ENCODE measurements at places on chromosomes 12 and 14. TPM values are rescaled to one million over a fixed set of nuclear protein-coding genes. Genes with fewer than 3 reads are reported as not detected.
A peak's percentile ranks its signal among the peaks of the same experiment; 100 is the strongest.

GRCh38 chr12:104219908-104220404 is 4.4 kb downstream of the TXNRD1 start:
- DNase-seq, result no peak

DNA sequence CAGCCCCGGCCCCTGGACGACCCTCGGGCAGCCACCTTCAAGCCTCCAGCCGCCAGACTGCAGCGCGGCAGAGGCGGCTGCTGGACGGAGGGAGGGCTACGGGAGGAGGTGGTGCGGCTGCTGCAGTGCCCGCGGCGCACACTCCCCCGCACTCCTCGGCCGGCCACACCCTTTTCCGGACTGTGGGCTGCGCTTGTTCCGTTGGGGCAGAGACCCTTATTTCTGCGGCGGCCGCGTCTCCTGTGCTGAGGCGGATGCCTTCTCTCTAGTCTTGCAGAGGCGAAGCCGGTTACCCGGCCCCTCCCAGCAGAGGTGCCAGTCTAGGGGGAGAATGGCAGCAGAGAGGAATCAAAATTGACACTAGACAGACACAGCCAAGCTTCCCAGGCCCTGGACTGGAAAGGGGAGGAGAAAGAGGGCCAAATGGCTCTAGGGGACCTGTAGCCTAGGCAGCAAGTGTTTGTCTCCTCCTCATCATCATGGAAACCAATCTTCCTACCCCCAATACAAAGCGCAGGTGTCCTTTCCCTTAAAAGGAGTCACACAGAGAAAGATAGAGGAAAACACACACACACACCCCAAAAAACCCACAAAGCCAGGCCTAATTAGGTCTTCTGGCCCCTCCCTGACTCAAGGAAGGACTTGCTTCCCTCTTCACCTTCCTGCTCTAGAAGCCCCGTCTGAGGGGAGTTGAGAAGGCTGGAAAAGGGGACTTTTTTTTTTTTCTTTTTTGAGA is 1.3 kb downstream of the ESYT1 start:
- DNase-seq, result peak; percentile 81

DNA sequence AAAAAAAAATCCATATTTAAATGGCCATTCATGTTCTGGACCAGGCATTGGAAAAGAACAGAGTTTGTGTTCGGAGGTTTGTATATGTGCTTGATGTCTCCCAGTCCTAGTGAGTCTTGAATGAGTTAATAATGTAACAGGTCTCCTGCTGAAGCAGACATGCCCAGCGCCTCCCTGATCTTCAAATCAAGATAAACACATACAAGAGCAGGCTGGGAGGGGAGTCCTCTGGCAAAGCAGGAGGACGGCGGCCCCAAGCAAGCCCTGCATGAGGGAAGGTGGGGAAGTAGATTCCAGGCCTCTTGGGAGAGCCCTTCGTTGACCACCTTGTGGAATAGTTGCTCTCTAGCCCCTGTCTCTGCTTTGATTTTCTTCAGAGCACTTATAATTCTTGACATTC is 156.3 kb downstream of the ZFP36L1 start:
- DNase-seq, result no peak

- DNase-seq, result no peak
Observed at GRCh38 chr14:105765893-105766614, 239.7 kb downstream of the TMEM121 start.

DNA sequence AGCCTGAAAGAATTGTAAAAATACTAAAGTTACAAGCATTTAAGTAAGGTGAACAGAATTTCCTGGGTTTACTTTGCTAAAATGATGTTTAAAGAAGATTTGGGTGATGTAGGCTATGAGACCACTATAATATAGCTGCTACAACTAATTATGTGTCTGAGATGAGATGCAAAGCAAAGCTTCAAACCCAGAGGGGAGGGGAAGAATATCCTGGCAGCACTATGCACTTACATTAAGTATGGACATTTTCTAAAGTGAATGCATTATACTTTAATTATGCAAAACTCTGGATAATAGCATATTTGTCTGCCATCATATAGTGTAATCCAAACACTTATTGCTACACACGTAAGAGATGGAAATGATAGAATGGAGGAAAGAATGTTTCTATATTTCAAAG is 1003.7 kb downstream of the GALC start:
- no peak for DNase-seq

DNA sequence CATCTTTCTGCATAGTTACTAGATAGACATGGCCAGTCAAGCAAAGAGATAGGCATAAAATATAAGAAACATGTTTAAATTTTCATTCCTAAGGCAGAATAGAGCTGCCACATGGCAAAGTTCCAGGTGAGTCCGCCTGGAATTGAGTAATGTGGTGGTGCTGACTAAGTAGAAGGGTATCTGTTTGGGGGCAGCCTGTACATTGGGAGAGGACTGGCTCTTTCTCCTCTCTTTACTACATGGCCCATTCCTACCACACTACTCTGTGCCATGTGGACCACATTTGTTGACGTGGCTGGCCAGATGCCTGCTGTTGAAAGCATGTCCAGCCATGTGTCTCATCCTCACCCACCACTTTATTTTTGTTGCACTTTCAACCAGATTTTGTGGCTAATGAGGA is 354.0 kb downstream of the ETNK1 start:
- no peak for DNase-seq

DNA sequence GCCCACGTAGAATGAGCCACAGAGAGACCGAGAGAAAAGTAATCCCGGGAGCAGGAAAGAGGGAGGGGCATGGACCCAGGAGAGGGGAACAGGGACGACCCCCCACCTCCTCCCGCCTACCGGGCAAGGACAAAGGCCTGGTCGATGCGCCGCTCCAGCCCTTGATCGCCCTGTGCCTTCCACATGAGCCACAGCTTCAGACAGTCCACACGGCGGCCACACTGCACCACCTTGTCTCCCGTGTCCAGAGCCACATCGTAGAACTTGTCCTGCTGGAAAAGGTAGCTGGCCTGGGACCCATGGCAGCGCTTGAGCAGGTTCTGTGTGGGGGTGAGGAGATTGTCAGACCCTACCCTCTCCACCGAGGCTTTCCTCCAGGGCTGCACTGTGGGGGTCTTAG is 20.5 kb upstream of the ZNF740 start:
- DNase-seq, result no peak

DNA sequence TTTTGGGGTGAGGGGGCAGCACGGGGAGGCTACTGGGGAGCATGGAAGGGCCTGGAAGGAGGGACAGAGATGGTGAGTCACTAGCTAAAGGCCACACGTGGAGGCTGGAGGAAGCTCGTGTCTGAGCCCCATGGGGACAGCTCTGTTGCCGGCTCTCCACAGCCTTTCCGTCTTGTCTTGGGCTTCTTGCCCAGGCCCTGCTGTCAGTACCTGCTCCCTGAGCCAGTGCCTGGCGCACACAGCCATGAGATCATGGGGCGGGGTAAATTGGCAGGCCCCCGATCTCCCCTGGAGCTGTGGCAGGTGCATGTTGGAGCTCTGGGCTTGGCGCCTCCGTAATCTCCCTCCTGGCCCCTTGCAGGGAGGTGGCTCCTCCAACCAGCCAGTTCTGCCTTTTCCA is 16.1 kb upstream of the KRT80 start:
- DNase-seq, result no peak

DNA sequence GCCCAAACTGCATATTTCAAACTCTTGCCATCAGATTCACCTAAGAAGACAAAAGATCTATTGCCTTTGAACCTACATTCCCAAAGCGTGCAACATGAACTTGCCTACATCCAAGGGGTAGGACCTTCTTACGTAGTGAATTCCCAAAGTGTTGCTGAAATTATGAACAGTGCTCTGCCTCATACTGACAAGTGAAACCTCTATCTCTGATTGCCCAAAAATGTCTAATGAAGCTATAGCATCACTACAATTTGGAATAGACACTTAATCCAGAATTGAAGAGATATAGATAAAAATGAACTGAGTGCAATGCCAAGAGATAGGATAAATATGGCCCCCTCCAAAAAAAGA is 31.1 kb downstream of the CLEC2D start:
- no peak for DNase-seq

DNA sequence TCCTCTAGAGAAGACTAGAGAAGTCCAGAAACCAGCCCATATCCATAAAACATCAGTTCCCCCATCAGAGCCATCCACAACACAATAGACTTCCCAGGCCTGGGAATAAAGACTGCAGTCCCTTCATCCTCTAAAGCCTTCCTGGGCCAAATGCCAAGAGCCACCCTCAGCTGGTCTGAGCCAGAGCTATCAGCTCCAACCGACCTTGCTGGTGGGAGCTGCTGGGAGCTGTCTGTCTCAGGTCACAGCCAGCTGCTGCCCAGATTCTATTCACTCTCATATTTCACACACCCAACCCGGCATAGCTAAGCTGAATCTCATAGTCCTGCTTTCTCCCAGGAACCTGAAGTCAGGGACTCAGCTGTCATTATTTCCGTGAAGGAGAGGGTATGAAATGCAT is 10.9 kb upstream of the TFCP2 start:
- DNase-seq, result no peak

GRCh38 chr12:15856097-15856982 is 25.8 kb upstream of the STRAP start:
- DNase-seq, result no peak

DNA sequence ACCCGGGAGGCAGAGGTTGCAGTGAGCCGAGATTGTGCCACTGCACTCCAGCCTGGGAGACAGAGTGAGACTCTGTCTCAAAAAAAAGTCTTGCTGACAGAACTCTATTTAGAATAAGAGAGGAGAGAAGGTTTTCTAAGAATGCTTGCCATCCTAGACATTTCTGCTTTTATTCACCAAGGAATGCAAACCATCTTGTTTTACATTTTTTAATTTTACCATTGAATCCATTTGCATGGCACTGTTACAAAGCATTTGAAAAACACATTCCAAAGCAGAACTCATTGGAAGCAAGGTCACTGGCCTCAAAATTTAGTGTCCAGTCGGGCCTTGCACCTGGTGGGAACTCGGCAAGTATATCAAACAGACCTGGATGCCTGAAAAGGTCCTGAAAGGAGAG is 44.2 kb upstream of the RASSF3 start:
- no peak for DNase-seq

DNA sequence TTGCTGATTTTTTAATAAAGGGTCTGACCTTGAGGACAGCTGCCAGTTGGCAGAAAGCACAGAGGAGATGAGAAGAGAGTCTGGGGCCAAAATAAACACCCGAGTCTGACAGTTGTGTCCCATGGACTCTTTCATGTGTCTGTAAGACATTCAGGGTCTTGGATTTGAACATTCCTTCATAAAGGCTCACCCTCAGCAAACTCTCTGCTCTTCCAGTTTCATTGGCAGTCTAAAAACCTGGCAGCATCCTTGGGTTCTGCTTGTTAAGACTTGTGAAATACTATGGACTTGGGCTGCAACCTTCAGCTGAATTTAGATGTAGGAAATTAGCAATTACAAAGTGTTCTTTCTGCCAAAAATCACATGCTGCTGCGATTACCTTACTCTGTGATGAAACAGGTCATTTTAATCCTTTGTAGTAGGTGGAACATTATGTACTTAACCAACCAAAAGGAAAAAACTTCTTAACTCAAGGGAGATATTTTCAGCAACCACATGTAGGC is 32.0 kb upstream of the LMNTD1 start:
- no peak for DNase-seq

DNA sequence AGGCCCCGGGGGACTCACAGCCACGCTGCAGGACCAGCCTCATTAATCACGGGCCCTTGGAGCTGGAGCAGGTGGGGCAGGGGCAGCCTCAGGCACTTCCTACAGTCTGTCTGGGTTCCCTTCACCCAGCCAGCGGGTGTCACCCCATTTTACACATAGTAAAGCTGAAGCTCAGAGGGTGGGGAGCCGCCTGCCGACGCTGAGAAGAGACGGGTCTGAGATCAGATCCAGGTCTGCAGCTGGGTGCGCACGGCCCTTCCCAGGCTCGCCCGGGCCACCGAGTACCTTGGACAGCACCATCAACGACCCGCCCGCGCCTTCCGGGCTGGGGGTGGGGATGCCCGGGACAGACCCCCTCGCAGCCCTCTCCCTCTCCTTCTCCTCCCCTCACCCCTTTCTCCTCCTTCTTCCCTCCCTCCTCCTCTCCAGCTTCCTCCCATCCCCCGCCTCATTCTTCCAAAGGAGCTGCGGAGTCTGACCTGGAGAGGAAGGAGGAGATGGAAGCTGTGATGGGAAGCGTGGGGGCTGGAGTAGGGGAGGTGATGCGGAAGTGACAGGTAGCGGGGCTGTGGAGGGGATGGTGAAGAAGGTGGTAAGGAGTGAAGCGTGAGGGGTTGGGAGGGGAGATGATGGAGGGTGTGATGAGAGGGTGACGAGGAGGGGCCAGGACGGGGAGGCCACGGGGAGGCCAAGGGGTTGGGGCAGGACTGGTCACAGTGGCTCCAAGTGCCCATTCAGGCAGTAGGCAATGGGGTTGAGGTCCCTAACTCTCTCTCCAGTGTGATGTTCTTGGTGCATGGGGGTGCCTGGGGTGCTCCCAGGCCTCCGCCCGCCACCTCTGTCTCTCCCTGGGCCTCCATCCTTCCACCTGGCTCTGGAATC is 8.8 kb downstream of the DTX1 start:
- peak; percentile 85 for DNase-seq

DNA sequence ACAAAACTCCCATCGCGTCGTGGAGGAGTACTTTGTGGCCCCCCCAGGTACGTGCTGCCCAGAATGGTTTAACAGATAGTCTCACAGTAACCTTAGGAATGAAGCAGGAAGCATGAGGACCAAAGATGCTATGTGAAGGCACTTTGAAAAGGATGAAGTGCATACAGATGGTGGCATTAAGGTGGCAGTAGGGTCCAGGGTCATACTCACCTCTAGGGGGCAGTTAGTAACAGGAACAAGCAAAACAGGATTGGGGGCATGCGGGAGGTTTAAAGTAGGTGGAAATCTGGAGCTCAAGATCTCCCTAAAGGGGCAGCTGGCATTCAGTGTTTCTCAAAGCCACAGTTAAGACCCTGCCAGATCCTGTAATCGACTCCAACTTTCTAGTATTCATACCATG is 10.9 kb downstream of the GATC start:
- peak; percentile 65 for DNase-seq

DNA sequence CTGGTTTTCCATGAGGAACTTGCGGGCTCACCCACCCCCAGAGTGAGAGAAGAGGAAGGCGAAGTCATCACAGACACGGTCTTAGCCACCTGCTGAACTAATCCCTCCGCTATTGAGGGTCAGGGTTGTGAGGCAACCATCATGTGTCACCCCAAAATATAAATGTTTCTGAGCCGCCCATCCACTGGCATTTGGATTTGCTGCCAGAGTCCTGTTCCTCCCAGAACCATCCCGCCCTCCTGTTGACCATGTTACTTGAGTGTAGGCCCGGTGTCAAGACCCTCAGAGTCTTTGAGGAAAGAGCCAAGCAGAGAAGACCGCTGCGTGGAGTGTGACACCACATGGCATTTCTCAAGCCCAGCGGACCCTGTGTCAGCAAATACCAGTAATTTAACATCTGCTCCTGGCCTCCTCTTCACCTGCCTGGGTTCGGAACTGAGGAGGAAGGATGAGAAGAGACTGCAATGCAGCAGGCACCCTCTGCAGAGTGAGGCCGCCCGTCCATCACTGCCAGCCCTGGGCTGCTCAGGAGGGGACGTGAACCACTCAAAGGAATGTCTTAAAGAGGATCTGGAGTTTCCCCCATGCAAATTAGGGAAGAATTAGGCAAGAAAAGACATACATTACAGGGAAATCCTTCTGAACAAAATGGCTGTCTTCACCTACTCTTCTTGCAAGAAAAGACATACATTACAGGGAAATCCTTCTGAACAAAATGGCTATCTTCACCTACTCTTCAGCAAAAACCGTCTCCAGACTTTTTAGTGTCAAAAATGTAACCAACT is 100.4 kb downstream of the FBXL14 start:
- DNase-seq, result peak; percentile 24

Gene C1QL4
- total RNA-seq, result 1.9 TPM

Gene HOXC10
- not detected for total RNA-seq

Gene PZP
- total RNA-seq, result not detected

Gene FGF23
- total RNA-seq, result 0.24 TPM

Gene WNT5B
- 0.61 TPM for total RNA-seq

Gene NXPH4
- 2.1 TPM for total RNA-seq

Gene CCDC197
- not detected for total RNA-seq

Gene ARHGAP9
- 3.7 TPM for total RNA-seq

Gene NKX2-8
- not detected for total RNA-seq
